Stimulated activated CD4-positive, alpha-beta T cell treated with anti-CD3 and anti-CD28 coated beads, Interleukin-15, amount 100 ng/mL, for 48 hours (primary cell): ENCODE measurements at places on chromosomes 6 and 20.

DNA sequence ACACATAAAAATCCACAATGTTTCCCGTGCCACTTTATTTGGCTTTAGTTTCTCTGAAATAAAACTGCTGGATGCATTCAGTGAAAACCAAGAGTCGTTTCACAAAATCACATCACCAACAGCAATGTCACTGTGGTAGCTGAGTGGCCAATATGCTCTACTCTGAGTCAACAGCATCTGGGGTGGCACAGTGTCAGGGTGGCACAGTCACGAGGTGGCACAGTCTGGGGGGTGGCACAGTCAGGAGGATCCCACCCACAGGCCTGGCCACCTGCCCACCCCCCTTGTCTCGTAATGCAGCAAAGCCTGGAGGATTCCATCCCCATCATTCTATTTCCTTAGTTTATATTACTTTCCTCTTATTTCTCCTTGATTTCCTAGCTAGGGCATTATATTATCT is 87.0 kb downstream of the ANKRD60 start:
- no peak for DNase-seq

GRCh38 chr6:74749211-74750147 is 456.4 kb downstream of the COL12A1 start:
- no peak for DNase-seq

- DNase-seq = no peak
Observed at GRCh38 chr6:39193201-39193791, 36.0 kb downstream of the KCNK5 start.

DNA sequence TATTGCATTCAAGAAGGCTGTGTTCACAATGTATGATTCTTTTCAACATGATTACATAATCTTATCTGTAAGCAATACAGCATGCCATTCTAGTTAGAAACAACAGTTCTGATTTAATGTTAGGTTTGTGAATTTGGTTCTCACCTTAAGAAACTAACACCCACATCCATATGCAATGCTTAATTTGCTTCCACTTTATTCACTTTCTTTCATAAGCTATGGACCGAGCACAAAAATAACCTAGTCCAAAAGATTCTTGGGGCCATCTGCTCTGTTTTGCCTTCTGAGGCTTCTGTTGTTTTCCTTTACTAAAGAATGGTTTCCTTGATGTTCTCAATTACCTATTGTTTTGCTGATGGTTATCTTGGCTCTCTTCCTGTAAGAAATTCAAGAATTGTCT is 258.2 kb downstream of the EYS start:
- DNase-seq = no peak

DNA sequence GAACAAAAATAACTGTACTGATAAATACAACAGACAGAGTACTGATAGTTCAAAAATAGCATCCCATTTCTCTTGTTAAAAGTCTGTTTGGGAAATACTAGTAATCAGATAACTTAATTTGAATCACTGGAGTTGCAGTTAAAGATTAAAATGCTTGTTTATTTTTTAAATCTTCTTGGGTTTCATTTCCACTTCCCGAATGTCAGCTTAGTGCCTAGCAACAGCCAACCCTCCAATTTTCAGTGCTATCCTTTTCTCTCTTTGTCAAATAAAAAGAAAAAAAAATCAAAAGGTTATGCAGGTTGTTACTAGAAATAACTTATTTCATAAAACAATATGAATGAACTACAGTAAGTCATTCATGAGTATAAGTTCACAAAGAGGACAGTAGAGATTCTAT is 257.7 kb upstream of the STXBP5 start:
- DNase-seq = no peak

DNA sequence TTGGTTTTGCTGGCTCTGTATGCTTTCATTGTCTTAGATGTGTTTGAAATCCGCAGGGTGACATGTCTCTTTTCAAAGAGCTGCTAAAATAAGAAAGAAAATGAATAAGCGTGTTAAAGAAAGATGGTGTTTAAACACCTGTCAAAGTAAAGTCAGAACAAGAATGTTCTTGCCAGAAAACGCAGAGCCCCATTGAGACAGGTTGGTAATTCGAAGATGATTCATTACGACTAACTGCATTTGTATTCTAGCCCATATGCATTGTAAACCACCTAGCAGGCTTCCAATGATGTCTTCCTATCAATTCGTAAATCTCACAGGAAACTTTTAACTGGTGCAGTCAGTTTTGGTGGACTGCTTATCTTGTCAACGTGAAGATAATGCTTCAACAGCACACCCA is 16.8 kb downstream of the PHACTR2 start:
- DNase-seq = no peak

- DNase-seq = no peak
Observed at GRCh38 chr20:9736373-9736772, 102.5 kb downstream of the PAK5 start.

DNA sequence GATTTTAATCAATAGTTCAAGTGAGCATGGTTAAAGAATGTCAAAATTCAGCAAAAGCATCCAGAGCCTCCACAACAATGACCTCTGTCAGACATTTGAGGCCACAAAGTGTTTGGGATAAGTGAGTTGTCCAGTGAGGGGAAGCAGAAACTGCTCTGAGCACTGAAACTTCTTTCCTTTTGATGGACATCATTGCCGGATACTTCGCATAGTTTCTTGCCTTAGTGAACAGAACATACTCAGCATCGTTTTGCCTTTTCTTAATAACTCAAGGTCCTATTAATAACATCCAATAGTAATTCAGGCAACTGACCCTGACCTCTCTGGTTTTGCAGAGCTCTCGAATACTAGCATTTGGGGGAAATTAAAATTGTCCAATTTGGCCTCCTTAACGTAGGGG is 78.6 kb downstream of the EDN3 start:
- no peak for DNase-seq

GRCh38 chr6:14838133-14838583 is 407.7 kb upstream of the JARID2 start:
- no peak for DNase-seq

- no peak for DNase-seq
Observed at GRCh38 chr6:11972806-11973205, 39.3 kb upstream of the HIVEP1 start.
